ENCODE measurements at places on chromosomes 6 and 20. TPM values are rescaled to one million over a fixed set of nuclear protein-coding genes. Genes with fewer than 3 reads are reported as not detected.

DNA sequence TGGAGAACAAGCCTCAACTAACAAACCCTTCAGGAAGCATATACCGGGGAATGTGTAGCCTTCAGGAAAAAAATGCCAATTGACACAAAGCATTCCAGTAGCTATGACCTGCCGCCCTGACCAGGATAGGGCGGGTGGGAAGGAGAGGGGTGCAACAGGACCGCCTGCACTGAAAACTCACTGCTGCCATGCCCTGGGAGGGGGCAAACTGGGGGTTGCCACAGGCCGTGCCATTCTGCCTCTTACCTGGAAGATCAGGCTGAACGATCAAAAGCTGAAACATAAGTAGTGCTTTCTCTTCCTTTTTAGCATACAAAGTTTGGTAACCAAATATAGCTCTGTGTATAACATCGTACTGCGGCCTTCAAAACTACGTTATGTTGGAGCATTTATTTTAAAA lies 21.7 kb downstream of the NR2E1 start:
- DNase-seq, result no peak

- DNase-seq, result peak; percentile 85
These were observed at the start of gene LAMA5 for GRCh38 chr20:62367136-62367632. Gene LAMA5 (minus strand): TSS chr20:62367312. CDS start chr20:62367245, 67 bp downstream.

GRCh38 chr6:45946352-45946751 lies 69.3 kb downstream of the CLIC5 start:
- peak; percentile 44 for DNase-seq

- no peak for DNase-seq
These were observed 103.3 kb downstream of the TNFAIP3 start for GRCh38 chr6:137970368-137970767.

GRCh38 chr6:30357678-30358540 lies 13.0 kb downstream of the RPP21 start:
- DNase-seq, result no peak

DNA sequence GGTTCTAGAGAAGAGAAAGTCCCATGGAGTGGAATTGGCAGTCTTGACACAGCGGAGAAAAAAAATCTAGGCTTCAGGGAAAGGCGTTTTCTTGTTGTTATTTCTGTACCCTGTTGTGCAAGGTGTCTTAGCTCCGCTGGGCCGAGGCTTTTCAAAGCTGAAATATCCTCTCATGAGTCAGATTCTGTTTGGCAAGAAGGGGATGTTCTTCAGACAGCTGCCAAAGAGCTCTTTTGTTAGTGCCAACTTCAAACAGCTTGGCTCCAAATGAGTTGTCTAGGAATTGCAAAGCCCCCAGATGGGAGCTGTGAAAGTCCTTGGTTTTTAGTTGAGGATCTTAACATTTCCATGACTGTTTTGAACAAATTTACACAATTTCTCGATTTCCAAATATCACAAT lies 45.6 kb downstream of the LRRN4 start:
- DNase-seq, result peak; percentile 44

DNA sequence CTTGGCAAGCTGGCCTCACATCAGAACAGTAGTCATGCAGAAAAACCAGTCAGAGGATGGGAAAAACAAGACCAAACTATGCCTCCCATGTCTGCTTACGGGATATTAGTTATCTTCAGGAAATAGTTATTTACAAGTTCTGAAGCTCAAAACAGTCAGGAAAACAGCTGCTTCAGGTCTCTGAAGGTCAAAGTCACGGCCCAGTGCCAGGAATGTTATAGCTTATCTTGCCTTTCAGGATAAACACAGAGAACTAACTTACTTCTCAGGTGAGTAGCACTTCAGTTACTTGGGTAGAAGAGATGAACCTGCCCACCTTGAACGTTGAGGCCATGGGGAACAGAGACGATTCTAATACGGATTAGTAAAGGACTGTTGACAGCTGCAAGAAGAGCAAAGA lies 310.7 kb downstream of the KIF16B start:
- no peak for DNase-seq

The PPP1R16B gene
- total RNA-seq, result 9.4 TPM

The RWDD2A gene
- total RNA-seq, result 2.8 TPM

The BTN1A1 gene
- total RNA-seq, result not detected

The ACOT8 gene
- total RNA-seq, result 31.9 TPM

The BTN2A1 gene
- total RNA-seq, result 14.6 TPM

The TSHZ2 gene
- 5.2 TPM for total RNA-seq

The TFAP2A gene
- 0.97 TPM for total RNA-seq

The FAM209B gene
- total RNA-seq, result not detected

The TPMT gene
- total RNA-seq, result 14.3 TPM

All from left ventricle myocardium superior (tissue), 1 donor.